ENCODE measurements at places on chromosomes 5 and 9.

DNA sequence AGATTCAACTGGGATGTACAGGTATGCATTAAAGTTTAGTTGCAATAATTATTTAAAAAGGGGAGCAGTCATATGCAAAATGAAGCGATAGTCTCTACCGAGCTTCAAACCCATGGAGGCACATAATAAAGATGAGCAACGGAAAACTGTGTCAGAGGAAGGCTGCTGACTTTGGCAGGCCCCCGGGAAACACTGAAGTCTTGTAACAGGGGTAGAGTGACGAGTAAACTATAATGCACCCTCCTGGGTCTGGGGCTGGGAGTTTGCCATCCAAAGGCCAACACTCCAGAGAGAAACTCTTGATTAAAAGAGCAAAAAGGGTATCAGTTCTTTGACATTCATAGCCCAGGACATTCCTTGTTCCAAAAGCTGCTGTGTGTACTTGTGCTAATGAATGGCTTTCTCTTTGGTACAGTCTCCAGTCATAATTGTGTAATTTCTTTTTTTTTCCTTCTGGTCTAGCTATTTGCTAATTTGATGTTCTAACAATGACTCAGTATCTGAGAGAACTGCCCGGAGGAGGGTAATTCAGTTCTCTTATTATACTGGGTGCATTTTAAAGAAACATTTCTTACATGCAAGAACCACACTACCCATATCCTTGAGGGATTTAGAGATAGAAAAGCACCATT lies 59.2 kb downstream of the TNC start:
- DNase-seq = no peak

DNA sequence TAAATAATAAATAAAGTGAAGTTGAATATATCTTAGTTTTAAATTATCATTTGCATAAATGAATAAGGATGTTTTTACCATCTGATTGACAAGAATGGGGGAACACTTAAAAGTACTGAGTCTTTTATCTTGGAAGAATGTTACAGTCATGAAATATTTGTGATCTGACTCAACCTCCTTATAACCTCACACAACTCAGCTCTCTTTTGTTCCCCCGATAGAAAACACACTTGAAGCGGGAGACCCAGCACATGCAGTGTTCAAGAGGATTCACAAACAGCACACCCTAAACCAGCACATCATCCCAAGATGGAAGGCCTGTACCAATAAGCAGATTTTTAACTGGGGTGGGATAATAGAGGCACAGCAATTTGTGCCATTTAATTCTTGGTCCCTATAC lies 15.5 kb downstream of the BAAT start:
- no peak for DNase-seq

GRCh38 chr5:21817668-21818369 lies 1035.3 kb downstream of the CDH12 start:
- DNase-seq = no peak

GRCh38 chr9:93978551-93978950 lies 23.4 kb upstream of the BARX1 start:
- DNase-seq = no peak

DNA sequence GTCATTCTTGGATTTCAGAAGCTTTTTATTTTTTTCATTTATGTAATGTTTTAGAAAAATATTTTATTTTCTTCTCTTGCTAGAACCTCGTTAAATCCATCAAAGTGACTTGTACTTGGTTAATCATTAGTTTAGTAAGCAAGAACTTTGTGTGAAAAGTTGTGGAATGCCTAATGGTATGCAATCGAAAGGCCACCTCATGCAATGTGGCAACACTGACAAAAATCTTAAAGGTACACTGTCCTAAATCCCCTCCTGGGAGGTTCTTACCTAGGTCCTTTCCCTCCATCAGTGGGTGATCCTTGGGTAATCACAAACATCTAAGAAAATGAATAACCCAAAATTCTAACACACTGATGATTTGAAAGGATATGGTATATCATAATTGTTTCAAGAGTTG lies 304.2 kb downstream of the DNAH5 start:
- no peak for DNase-seq

DNA sequence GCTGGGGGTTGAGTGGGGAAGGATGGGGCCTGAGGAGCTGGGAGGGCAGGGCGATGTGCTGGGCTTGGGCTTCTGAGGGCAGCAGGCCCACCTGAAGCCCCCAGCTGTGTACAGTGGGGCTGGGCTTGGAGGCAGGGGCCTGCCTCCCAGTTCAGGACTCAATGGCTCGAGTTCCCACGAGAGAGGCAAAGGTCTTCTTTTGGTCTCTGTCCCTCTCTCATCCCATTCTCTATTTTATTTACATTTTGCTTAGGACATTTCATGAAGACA lies 180.6 kb downstream of the MACROH2A1 start:
- DNase-seq = no peak

GRCh38 chr9:79073201-79073600 lies 498.6 kb upstream of the TLE4 start:
- no peak for DNase-seq

DNA sequence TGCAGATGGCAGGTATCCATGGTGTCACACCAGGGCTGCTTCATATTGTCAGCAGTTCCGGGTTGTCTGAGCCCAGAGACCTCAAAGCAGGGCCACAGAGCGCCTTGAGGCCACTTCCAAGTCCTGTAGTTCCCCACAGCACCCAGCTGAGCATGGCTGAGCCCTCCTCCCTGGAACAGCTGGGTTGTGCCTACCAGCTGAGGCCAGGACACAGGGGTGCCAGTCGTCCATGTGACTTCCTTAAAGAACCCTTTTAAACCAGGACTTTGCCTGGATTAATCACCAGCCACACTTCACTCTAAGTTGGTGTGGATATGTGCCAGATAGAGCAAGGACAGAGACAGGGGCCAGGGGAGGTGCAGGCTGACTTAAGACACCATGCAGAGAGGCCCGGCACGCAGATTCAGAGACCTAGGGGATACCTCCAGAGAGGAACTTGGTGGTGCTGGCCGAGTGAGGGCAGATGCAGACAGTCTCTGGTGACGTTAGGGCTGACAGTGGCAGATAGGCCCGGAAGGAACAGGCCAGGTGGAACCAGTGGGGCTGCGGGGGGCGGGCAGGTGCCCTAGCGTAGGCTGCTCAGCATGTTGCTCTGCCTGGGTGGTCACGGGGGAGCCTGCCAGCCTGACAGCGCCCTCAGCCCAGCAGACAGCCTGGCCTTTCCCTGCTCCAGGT lies 142.7 kb downstream of the CACNA1B start:
- DNase-seq = no peak

- DNase-seq = no peak
Observed at GRCh38 chr5:35443803-35444595, 173.7 kb upstream of the SPEF2 start.

- DNase-seq = no peak
Observed at GRCh38 chr5:109701252-109701651, 11.5 kb downstream of the MAN2A1 start.

DNA sequence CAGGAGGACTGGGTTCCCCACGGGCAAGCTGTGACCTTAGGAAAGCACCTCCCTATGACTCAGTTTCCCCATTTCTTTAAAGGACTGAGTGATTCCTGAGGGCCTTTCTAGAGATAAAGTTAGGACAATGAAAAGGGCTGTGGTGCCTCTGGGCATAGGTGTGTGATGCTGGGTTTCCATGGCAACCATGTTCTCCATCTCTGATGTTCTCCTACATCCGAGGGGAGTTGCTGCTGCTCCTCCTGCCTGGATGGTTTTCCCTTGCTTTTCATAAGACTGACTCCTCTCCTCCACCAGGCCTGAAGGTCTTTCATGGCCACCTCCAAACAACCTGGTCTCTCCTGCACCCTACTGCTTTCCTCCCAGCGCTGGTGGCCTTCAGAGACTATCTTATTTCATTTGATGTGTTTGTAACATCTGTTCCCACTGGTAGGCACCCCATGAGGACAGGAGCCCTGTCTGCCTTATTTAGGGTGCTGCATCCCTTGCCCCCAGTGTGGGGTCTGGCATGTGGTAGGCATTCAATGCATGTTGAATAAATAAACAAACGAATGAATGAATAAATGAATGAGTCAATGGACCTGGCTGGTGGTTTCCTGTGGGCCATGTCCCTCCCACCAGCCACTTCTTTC lies 112.2 kb upstream of the HAND1 start:
- no peak for DNase-seq

GRCh38 chr5:17115855-17116254 lies 101.6 kb upstream of the BASP1 start:
- DNase-seq = no peak

- DNase-seq = no peak
Observed at GRCh38 chr5:155532621-155533311, 519.2 kb downstream of the KIF4B start.
